NCI-H187 (cell line): ENCODE measurements at places on chromosomes 2 and 18.

DNA sequence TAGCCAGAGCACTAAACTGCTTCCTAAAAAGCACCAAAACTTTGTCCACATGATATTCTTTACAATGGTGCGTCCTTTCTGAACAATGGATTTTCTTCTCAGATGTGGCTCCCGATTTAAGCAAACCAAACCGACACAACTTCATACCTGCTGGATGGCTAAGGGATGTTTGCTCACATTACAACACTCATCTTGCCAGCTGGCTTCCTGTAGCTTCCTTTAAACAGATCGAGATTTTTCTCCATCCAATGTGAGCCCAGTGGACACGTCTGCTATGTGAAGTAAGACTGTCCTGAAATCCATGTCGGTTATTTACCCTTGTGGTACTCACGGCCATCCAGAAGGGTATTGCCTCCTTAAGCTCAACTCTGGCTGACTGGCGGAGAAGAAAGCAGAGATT, 126.5 kb downstream of the MAPK4 start:
- no peak for DNase-seq

DNA sequence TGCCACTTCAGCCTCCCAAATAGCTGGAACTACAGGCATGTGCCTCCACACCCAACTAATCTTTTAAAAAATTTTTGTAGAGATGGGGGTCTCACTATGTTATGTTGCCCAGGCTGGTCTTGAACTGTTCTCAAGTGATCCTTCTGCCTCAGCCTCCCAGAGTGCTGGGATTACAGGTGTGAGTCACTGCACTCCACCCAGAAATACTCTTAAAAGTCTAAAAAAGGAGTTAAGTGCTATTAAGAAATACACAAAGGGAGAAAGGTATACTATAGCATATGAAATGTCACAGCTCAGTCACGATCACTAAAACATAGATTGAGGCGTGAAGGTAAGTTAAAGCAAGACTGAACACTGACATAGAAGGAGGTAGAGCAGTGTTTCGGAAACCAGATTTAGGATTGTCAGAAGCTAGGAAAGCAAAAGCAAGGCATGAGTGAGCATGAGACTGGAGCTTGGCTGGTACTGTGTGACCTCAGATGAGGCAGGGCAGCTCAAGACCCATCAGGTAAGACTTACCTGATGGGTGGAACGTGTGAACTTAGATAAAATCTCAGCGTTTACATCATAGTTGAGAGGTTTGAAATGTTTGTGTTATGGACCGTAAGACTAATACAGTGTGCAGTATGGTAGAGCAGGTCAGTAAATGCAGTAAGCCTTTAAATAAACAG, 9.2 kb downstream of the CCNYL1 start:
- DNase-seq: no peak

DNA sequence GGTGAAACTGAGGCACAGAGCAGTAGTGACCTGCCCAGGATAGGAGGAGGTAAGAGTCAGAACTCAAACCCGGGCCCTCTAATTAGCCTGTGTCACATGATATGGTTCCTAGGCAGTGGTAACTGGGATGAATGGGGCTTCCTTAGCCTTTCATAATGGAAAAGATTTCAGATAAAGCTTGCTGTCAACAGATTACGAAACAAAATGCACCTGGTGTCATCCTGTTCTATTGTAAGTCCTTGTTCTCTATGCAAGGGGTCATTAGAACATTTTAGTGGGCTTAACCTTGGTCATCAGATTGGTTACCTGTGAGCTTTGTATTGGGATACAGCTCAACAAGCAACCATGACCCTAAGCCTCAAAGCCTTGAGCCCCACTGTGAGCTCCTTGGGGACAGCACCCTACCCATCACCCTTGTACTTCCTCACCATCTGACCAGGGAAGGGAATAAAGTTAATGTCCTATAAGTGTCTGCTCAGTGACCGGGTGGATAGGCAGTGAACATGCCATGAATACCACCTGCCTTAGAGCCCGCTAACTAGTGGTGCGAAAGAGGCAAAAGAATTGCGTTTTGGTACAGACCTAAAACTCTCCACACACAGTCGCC, 70.3 kb upstream of the RMDN2 start:
- no peak for DNase-seq

DNA sequence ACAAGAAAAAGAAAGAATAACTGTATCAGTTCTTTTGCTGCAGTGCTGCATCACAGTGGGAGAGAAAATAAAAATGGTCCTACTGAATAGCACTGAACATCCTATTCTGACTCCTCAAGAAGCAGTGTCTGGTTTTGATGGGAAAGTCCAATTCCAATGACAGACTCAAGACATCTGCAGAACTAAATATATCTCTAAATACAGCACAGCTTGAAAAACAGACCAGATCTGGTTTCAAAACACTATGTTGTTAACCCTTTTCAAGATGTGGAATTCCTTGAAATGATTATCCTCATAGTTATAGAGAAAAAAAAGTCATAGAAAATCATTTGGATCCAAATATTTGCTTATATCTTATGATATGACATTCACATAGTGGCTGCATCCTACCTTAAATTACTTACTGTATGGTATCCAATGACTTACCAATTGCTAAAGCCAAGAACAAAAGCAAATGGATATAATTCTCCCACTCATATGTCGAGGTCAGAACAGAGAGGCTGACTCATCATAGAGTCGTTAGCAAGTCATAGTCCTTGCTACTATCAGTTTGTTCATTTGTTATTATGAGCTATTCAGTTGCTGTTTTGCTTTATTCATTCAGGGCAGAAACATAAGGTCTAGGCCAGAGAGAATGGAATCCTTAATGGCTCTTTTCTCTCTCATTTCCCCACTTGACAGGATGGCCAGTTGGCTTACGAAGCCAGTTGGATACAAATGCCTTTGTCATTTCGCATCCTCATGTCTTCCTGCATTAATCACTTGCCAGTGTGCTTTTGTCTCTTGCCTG, 62.5 kb upstream of the ACVR2A start:
- DNase-seq: no peak

- DNase-seq: no peak
Observed at GRCh38 chr2:85183076-85183475, 49.9 kb downstream of the TCF7L1 start.

DNA sequence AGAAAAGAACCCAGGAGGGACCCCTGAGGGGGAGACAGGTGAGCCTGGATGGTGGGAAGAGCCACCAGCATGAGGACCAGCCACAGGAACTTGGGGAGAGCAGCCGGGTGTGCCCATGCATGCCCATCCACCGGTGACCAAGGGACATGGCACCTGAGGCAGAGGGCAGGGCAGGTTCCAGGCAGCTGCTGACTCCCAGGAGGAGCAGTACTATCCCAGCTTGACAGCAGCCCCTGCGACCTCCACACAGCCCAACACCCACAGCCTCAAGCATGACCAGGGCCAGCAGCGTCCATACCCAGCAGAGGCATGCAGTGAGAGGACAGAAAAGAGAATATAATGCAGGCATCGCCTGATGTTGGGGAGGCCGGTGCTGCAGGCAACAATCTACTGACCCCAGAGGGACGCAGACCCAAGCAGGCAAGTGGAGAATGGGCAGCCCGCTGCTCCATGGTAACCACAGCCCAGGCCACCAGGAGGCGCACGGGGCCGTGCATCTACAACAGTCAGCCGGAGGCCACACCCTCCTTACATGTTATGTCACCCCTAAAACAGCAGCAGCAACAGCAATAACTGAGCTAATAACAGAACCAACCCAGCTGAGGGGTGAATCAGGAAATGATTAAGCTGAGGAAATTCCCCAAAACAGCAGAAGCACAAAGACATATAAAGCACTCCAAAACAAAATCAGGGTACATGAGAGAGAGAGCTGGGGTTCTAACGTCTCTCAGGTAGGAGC, 44.1 kb downstream of the ANKMY1 start:
- no peak for DNase-seq

GRCh38 chr2:99727199-99727598, 237.4 kb upstream of the REV1 start:
- DNase-seq: no peak

DNA sequence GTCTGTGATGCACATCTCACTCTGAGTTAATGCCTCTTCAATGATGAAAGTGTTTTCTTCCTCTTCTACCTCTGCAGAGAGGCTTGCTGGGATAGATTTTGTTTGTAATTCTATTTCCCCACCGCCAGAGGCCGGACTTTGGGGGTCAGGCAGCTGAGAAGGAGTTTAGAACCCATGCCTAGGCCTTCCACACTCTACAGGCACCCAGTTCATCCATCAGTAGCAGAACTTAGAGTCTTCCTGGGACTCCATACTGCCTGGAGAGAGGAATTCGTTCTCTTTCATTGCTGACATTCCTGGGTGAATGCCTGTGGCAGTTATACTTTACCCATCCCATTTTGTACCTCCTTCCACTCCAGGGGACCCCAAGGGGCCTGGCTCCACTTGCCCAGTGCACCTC, 9.1 kb downstream of the TPRKB start:
- no peak for DNase-seq

GRCh38 chr2:168686452-168687191, 115.8 kb upstream of the NOSTRIN start:
- no peak for DNase-seq

- no peak for DNase-seq
Observed at GRCh38 chr18:13267431-13267873, 48.9 kb downstream of the LDLRAD4 start.

GRCh38 chr2:155525199-155525598, 807.3 kb downstream of the NR4A2 start:
- no peak for DNase-seq

DNA sequence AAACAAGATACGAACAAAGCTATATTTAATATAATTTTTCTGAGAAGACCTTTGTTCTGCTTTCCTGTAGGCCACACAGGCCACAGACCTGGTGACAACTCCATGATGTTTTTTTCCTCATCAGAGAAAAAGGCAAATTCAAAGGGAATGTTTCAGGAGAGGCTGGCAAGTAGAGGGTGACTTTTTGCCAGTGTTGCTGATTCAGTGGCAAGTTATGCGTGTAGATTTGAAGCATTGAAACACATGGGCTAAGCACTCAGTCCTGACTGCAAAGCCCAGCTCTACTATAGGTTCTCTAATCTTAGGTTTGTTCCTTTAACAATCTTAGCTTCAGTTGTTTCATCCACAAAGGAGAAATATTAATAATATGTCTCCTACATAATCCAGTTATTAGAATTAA, 499.8 kb downstream of the SUCLG1 start:
- DNase-seq: no peak

- DNase-seq: no peak
Observed at GRCh38 chr2:147569426-147569825, 275.4 kb upstream of the ACVR2A start.

DNA sequence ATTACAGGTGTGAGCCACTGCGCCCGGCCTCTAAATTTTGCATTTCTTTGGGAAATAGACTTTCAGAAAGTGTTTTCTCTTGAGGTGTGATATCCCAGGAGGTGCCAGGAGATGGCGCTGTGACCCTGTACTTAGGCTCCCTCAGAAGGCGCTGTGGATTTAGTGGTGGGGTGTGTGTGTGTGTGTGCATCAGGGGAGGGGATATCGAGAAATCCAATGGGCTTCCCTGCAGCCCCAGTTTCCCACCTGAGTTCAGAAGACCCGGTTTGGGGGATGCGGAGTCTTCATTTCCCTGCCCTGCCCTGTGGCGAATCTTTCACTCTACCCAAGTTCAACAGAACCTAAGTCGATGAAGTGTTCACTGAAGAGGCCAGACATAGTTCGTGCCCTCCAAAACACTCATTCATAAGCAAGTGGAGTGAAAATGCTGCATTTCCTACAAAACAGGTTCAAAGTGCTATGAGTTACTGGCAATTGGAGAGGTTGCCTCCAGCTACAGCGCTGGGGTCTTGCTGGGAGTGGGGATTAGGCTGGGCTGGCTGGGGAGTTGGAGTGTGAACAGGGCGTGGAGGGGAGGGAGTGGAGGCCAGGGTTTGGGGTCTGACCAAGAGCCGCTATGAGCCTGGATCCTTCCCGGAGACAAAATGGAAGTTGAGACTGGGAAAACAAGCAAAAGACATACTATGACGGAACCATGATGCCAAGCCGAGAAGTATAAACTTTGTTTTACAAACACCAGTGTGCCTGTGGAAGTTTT, 6.5 kb upstream of the WNT6 start:
- no peak for DNase-seq

- DNase-seq: no peak
Observed at GRCh38 chr2:236040600-236041328, 127.4 kb downstream of the GBX2 start.

DNA sequence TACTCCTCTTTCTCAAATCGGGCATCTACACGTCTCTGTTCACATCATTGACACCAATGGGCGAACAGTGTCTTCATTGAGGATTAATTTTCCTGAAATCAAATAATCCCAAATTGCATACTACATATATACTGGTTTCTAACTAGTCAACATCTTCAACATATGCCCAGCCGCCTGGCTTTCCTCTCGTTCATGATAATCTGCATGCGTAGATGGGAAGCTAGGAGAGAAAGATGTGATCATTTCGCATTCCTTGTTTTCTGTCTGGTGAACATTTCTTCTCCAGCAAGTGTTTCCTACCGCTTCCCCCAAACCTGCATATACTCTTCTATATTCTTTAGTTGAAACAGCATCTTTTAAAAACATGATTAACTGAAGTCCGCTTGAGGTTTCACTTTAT, 7.4 kb downstream of the TWIST2 start:
- DNase-seq: no peak

DNA sequence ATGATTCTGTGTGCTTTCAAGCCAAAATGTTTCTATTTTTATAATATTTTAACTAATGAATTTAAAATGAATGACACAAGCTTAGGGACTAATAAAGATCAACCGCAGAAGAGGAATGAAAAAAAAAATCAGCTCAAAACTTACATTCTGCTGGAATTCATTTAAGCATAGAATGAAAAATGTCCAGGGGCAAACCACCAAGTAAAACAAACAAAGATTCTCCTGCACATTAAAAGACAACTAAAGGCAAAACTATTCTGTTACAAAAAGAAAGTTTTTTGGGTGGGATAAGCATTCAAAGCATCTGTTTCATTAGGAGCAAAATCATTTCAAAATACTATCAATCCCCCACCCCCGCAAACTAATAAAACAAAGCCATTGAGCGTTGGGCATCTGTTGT, 99.3 kb upstream of the SOX11 start:
- DNase-seq: no peak

- peak; percentile 16 for DNase-seq
Observed at GRCh38 chr2:6826081-6826913, 39.4 kb downstream of the CMPK2 start.

GRCh38 chr2:157743051-157743450, 114.4 kb upstream of the ACVR1C start:
- DNase-seq: no peak

DNA sequence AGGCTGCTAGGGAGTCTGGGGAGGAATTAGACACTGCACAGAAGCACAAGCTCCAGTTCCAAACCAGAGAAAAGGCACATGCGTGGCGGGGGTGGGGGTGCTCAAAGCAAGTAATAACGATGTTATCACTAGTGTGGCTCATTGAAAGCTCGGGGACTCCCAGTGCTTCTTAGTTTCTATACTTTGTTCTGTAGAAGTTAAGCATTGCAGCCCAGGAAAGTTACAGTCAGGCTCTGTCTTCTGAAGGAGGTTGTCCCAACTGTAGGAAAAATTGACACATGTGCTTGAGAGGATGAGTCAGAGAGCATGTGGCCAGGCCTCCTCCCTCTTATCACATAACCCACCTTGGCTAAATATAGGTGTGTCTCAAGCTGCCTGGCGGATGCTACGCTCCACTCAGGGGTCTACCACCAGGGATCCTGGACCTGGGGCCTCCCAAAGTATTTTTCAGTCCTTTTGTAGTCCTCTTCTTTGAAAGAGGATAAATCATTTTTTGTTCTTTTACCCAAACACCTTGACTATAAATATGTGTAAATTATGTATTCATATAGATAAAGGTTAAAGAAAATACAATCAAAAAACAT, 3.8 kb downstream of the GALNT5 start:
- DNase-seq: no peak
